Transverse colon (tissue), 4 donors: ENCODE measurements at places on chromosomes 5 and 9.

DNA sequence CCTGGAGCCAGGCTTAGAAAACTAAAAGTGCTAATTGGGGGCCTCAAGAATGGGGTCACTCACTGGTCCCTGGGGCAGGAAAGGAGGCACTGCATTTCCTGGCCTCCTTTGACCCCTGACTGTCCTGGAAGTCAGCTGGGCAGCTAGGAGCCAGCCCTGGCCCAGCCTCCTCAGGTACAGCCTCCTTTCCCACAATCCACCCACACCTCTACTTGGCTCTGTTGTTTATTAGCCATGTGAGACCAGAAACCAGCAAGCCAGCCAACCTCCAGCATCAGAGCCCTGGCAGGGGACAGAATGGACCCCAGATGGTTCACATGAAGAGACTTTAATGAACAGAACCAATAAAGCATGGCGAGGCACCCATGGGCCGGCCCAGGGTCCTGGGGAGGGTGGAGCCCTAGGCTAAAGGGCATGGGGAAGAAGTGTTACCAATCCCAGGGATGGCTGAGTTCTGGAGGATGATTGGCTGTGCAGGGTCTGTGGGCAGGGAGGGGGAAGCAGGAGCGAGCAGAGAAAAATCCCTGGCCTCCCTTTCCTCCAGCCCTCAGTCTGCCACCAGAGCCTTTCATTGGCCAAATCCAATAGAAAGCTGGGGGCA lies 55.3 kb upstream of the ANGPTL2 start:
- peak; percentile 3 for DNase-seq

DNA sequence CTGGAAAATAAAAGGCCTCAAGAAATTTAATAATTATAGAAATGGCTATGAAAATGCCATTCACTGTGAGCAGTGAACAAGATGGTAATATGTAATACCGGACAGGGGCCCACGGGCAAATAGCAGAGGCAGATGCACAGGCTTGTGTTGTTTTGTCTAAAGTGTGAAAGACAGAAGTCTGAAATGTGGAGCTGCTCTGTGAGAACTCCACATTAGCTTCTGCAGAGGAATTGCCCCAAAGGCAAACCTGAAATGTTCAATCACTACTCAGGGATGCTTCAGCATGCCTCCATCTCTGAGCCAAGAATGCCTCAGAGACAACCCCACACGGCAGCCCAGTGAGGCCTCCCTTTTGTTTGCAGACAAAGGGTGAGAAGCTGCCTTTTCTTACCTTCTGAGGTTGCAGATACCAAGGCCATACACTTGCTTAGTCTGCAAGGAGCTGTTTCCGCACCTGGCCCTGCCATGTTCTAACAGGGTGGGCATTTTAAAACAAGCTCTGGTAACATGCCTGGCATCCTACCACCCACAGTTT lies 124.3 kb upstream of the CXCL14 start:
- no peak for DNase-seq

DNA sequence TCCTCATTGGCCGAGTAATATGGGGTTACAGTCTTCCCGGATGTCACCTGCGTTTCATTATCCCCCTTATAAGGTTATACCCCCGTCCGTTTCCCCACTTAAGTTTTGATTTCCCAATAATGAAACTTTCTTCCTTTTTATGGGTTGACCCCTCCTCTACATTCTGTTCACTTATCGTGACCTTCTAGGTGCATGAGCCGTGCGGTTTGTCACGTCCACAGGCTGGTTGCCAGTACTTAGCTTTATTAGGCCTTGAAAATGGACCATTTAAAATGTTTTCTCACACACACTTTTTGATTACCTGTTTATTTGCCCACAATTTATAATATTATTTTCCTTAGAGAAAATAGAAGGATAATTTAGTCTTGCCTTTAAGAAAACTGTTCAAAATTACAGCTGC lies 111.5 kb downstream of the FAM174A start:
- no peak for DNase-seq

GRCh38 chr9:133717113-133718031 lies 20.8 kb downstream of the SARDH start:
- DNase-seq = no peak

- DNase-seq = no peak
Measured at GRCh38 chr5:103667068-103667467, 104.5 kb upstream of the NUDT12 start.

DNA sequence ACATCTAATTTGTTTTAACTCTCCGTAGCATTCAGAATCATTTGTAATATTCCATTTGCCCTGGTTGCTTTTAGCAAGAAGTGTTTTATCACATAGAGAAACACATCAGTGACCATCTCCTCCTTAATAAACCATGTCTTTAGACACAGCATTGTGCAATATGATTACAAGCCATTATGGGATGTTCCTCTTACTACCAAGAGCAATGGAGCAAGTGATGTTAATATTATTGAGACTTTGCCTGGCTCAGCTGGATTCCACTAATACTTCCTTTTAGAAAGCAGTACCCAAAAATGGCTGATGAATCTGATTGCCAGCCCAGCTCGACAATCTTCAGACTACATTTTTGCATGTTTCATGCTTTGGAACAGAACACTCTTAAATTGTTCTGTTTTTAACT lies 364.2 kb downstream of the OSTF1 start:
- no peak for DNase-seq

- DNase-seq = peak; percentile 80
Measured at GRCh38 chr9:94065535-94065961, 18.7 kb upstream of the PTPDC1 start.

- no peak for DNase-seq
Measured at GRCh38 chr5:132270335-132270665, 12.8 kb downstream of the PDLIM4 start.

- DNase-seq = no peak
Measured at GRCh38 chr5:174790906-174791305, 66.5 kb downstream of the MSX2 start.

- no peak for DNase-seq
Measured at GRCh38 chr5:154749491-154749890, 5.7 kb upstream of the LARP1 start.

DNA sequence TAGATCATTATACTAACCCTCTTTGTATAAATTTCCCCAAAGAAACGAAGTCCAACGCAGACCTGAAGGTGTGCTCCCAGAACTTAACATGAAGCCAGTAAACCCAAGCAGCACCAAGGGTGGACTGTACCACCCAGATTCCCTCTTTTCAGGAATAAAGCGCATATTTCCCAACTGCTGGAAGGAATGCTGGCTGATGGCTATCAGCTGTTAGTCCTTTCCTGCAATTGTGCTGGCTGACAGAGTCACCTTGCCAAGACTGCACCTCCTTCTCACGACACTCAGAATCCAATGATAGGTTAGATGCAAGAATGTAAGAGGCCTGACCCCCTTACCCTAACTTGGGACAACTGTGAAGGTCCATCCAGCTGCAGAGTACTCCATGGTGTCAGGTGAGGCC lies 93.9 kb downstream of the MAPKAP1 start:
- DNase-seq = no peak

- DNase-seq = no peak
Measured at GRCh38 chr5:38151878-38152277, 106.5 kb upstream of the EGFLAM start.

DNA sequence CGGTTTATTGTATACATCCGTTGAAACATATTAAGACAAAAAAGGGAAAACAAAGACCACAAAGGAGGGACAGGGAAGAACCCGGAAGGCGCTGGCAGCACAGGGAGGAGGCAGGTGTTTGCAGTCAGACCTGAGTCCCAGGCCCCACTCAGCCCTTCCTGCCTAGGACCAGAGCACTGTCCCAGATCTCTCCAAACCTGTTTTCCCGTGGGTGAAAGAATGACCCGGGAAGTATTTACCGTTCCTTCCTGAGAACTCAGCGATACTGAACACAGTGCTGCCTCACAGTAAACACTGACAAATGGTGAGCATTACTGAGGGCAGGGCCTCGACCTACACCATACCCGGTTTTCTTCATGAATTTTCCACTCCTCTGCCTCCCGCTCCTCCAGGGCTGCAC lies 1.2 kb downstream of the ABO start:
- DNase-seq = peak; percentile 55

GRCh38 chr5:83701886-83702285 lies 18.8 kb downstream of the HAPLN1 start:
- no peak for DNase-seq

DNA sequence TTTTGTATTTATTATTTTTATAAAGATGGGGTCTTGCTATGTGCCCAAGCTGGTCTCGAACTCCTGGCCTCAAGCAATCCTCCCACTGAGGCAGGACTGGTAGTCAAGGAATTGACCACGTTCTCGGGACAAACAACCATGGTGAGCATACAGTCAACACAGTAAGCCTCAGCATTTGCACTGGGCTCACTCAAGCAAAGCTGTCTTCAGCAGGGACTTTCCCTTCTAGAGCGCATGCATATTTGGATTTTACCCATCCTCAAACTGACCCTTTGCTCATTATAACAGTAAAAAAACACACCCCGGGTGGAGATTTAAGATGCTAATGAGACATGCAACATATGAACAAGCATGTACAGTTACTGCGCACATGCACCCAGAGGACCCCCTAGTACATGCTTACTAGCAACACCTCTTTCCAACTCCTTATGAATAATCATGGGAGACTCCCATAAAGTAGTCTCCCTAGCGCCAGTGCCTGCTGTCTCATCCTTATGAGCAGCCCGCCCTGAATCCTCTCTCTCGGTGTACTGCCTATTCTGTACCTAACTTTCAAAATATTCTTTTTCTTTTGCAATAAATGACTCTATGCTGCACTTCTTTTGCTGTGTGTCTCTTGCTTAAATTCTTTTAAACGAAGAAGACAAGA lies 41.5 kb downstream of the C5orf22 start:
- DNase-seq = no peak

DNA sequence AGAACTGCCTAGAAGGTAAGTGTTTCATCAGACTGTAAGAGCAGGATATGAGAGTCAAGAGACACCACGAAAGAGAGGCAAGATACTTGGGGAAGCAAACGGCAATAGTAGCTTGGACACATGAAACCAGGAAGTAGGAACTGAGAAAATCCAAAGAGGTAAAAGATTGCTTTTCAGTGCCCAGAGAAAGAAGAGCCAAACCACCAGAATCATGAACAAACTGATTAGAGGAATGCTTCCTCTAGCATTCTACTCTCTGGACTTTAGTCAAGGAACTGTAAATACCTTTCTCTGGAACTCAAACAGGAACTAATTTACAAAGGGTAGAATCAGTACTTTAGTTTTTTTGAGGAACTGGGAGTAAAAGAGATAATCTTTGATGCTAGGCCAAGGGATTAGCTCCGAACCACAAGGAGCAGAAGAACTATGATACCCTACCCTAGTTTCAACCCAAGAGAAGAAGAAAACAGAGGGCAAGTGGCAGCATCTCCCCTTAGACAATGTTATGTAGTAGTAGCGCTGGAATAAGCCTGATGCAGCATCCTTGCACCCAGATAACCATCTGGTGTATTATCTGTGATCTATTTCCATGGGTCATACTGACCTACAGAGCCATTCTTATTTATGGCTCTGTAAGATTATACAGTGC lies 41.3 kb downstream of the EFCAB9 start:
- no peak for DNase-seq

DNA sequence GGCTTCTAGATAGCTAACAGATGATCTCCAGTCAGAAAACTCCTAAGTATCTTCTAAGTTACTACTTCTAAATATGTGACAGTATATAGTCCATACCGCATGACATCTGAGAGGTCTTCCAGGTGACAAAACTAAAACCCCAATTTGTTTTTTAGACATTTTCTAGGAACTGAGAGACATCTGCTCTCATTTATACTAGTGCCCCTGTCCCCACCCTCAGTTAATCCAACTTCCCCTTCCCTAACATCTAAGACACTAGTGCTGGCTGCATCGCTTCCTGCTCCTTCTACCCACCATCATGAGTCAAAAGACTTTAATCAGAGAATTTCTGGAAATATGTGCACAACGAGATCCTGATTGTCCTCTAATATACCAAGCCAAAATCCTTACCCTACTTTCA lies 37.9 kb downstream of the FBXW11 start:
- no peak for DNase-seq

- DNase-seq = peak; percentile 43
Measured at GRCh38 chr9:128818839-128819715, 777 bp downstream of the ENDOG start.

- no peak for DNase-seq
Measured at GRCh38 chr9:124757616-124758015, 13.5 kb downstream of the NR6A1 start.

DNA sequence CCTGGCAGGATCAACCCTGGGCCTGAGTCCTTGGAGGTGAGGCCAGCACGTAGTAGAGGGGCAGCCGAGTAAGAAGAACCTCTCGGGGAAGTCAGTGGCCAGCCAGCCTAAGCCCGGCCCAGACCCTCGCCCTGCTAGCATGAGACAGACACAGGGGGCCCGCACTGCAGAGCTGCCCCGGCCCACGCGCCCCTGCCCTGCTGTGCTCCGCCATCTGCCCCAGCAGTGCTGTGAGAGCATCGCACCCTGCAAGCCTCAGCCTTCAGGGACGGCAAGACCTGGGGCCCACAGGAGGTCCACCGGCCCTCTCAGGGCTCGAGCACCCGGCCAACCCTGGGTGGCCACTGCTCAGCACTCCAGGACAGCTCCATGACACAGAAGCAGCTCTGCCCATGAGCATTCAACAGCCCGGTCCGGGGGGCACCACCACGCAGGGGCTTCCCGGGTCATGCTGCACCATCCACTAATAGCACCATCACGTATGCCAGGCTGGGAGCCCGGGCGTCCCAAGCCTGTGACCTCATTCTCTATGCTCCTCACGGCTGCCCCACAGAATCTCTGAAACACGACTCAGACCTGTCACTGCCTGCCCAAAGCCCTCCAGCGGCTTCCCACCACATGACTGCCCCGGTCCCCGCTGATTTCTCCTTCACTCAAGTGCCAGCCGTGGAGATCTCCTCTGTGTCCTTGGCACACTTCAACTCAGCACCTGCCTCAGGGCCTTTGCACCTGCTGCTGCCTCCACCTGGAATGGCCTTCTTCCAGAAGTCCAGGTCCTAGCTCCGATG lies 38.1 kb downstream of the ADAMTS2 start:
- DNase-seq = no peak

GRCh38 chr5:10627160-10627701 lies 63.4 kb downstream of the ANKRD33B start:
- no peak for DNase-seq

- DNase-seq = no peak
Measured at GRCh38 chr5:94544875-94545547, 73.4 kb downstream of the KIAA0825 start.

GRCh38 chr9:111423389-111423788 lies 60.8 kb downstream of the ECPAS start:
- DNase-seq = no peak

DNA sequence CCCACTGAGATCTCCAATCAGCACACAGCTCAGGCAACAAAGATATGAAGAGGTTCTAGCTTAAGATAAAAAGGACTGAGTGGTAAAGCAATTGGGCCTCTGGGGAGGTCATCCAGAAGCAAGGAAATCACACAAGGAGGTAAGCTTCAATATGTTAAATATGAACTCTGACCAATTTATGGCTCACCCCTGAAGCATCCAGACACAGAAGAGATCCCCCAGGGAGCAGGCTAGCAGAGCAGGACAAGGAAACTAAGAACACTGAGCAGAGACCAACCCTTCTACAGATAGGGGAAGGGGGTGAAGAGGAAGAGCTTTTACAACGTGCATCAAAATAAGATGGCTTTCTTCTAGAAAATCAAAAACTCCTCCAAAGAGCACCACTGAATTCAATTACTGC lies 616.2 kb downstream of the DNAH5 start:
- no peak for DNase-seq
